ENCODE measurements at places on chromosomes 5 and 9. TPM values are rescaled to one million over a fixed set of nuclear protein-coding genes. Genes with fewer than 3 reads are reported as not detected.

Gene ENTPD2
- not detected for total RNA-seq

Gene SLC6A7
- not detected for total RNA-seq

Gene RGMB
- 24.0 TPM for total RNA-seq

Gene SET
- 220 TPM for total RNA-seq

Gene DPH7
- total RNA-seq, result 18.6 TPM

Gene NRG2
- 3.9 TPM for total RNA-seq

Gene ZFP37
- 0.62 TPM for total RNA-seq

Gene SPTAN1
- total RNA-seq, result 325 TPM

Gene FGF1
- 0.33 TPM for total RNA-seq

Gene SLC46A2
- total RNA-seq, result not detected

Gene CDC25C
- total RNA-seq, result 6.9 TPM

Gene DMAC1
- 8.7 TPM for total RNA-seq

Gene EQTN
- total RNA-seq, result 0.93 TPM

Gene MSANTD3
- total RNA-seq, result 93.9 TPM

Gene DBH
- not detected for total RNA-seq

Gene DMRTA1
- 0.15 TPM for total RNA-seq

Gene SLC25A2
- total RNA-seq, result not detected

Gene MSX2
- total RNA-seq, result 1.4 TPM

Gene FOXD4L6
- not detected for total RNA-seq

Gene POLK
- total RNA-seq, result 28.0 TPM

Gene PTGER4
- total RNA-seq, result 0.34 TPM

Gene C5orf52
- not detected for total RNA-seq

Gene KCNV2
- not detected for total RNA-seq

Gene PTGDS
- not detected for total RNA-seq

Gene PCDHGA5
- 1.8 TPM for total RNA-seq

Gene REEP2
- total RNA-seq, result 11.3 TPM
